Kidney epithelial cell (primary cell): ENCODE measurements at places on chromosomes 6 and 20. TPM values are rescaled to one million over a fixed set of nuclear protein-coding genes. Genes with fewer than 3 reads are reported as not detected.

The ZC2HC1B gene
- not detected in 2 replicates for total RNA-seq

DNA sequence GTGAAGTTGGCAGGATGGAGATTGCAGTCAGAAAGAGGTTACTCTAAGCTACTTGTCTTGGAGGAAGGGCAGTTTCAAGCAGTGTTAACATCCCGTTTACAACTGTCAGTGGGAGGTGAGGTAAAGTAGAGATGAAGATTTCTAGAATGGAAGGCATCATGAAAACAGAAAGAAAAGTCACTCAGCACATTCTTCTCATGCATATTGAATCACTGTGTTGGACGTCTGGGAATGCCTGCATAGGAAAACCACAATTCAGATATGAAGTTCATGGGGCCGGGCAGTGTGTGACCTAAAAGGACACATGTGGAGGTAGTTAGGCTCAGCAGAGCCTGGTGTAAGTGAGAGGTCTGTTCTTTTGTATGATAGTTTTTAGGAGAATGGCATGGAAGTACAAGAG lies 73.5 kb upstream of the LAMP5 start:
- no peak for DNase-seq

- DNase-seq: no peak
Observed at GRCh38 chr6:169158691-169159090, 95.0 kb downstream of the THBS2 start.

The BANF2 gene
- not detected in 2 replicates for total RNA-seq

- no peak for DNase-seq
Observed at GRCh38 chr20:47818996-47819609, 33.8 kb upstream of the SULF2 start.

The NMBR gene
- not detected in 2 replicates for total RNA-seq

The MICB gene
- total RNA-seq: 6.9 and 8.1 TPM in 2 replicates

GRCh38 chr6:28710466-28711191 lies 184.9 kb downstream of the GPX5 start:
- DNase-seq: no peak

- DNase-seq: no peak
Observed at GRCh38 chr20:23507346-23507745, 16.4 kb downstream of the CST8 start.

DNA sequence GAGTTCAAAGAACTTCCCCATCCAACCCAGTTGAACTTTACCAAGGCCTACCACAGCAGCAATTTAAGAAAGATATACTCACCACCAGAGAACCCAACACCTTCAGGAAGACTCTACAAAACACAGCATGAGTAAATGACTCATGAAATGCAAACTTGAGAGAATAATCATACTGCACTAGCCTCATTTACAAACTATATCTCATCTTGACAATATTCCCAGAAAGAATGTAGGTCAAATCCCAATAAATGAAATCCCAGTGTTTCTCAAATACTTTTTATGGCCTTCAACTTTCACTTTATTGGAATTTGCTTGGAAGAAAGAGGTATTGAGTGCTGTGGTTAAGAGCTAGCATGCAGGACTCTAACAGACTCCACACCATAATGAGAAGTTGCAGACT lies 60.0 kb downstream of the FYN start:
- no peak for DNase-seq

DNA sequence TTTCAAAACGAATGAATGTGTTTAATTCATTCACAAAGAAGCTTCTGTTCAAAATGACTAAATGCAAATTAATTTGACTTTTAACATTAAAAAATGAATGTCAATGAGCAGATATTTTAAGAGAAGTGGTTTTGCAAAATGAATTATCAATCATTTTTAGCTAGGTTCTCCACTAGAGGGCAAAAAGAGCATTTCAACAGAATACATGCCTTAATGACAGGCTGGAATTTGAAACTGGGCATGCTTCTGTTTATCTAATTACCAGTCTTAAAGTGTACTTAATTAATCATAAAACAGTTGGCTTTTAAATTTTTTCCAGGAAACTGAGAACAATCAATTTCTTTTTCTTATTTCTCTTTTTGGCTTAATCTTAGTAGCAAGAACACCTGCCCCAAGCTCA lies 63.8 kb upstream of the TINAG start:
- no peak for DNase-seq

- DNase-seq: no peak
Observed at GRCh38 chr20:5863040-5863833, 87.1 kb downstream of the TRMT6 start.

The SAMD3 gene
- 0.07 TPM in 1 of 2 replicates, not detected in the other for total RNA-seq

DNA sequence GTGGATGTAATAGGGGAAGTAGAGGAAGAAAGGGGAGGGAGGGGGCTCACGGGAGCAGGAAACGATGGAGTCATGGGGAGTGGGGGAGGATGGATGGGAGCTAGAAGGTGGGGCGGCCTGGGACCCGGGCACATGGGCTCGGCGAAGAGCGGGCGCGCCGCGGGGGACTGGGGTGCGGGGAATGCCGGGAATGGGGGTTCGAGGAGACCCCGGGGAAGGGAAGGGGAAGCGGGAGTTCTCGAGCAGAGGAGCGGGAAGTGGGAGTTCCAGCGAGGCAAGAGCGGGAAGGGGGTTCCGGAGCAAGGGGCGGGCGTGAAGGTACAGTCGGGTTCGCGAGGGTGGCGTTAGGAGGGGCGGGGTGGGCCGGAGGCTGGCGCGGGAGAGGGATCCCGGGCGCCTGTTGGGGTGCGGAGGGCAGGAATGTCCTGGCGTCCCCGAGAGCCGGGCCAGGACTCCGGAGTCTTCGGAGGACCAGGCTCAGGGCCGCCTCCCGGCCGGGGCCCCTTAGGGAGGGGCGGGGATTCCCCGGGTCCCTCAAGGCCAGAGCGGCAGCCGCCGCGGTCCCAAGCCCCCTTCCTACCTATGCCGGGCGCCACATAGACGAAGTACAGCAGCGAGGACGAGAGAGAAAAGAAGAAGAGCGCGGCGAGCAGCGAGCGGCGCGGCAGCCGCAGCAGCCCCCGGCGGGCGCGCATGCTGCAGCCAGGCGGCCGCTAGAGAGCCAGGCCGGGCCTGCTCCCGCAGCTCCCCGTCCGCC lies 504 bp downstream of the B4GALT5 start:
- no peak for DNase-seq

GRCh38 chr6:74598462-74599393 lies 607.1 kb downstream of the COL12A1 start:
- peak; percentile 45 for DNase-seq

- DNase-seq: no peak
Observed at GRCh38 chr6:142726616-142727015, 218.4 kb downstream of the HIVEP2 start.

GRCh38 chr6:167053895-167054530 lies 54.8 kb downstream of the CEP43 start:
- no peak for DNase-seq

- no peak for DNase-seq
Observed at GRCh38 chr6:60643870-60644269, 1642.2 kb downstream of the KHDRBS2 start.

DNA sequence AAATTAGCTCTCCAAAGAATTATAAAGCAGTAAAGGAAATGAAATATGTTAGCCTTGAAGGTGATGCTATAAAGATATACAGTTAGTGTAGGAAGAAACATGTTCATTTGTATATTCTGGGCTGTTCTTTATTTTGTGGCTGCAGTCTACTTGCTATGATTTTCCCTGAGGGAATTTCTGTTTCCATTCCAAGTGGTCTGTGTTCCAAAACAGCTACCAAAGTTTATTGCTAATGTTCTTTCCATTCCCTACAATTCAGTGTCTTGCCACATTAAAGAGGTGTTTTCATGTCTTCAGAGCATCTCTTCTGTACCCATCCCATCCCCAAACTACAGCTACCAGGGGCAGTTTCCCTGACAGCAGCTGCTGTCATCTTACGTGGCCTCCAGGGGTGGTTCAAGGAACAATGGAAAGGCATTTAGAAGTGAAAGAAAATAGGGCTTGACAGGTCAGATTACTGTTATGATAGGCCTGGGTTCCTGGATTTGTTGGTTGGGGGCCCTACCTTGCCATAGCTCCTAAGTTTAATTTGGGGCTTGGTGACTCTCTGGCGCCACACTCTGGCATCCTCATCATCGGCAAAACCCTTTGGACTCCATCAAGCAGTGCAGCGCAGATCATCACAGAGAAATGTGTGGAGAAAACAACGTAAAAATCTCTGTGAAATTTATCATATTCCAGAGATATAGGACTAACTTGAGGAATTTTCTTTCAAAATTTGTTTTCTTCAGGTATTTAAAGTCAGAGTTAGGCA lies 33.8 kb upstream of the AIG1 start:
- DNase-seq: no peak

DNA sequence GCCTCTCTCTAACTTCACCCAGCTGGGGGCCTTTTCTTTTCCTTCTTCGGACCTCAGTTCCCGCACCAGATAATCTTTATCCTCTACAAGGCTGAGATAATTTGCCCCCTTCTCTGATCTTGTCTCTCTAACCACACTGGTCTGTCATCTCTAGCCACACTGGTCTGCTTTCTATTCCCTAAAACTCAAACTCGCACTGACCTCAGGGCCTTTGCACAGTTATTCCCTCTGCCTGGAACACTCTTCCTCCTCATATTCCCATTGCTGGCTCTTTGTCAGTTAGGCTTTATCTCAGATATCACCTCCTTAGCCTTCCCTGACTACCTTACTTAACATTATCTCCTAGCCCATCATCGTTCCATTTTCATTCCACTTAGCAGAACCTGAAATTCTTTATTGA lies 7.6 kb downstream of the RIMS4 start:
- DNase-seq: no peak

The NOX3 gene
- total RNA-seq: 0.17 TPM in 1 of 2 replicates, not detected in the other

- DNase-seq: no peak
Observed at GRCh38 chr6:29965563-29965872, 23.2 kb downstream of the HLA-A start.

- no peak for DNase-seq
Observed at GRCh38 chr20:18011482-18011881, 42.7 kb downstream of the MGME1 start.

- no peak for DNase-seq
Observed at GRCh38 chr6:43707767-43708166, 20.2 kb upstream of the MRPS18A start.

The CHRNA4 gene
- not detected in 2 replicates for total RNA-seq

The CENPW gene
- total RNA-seq: 4.2 and 5.7 TPM in 2 replicates

DNA sequence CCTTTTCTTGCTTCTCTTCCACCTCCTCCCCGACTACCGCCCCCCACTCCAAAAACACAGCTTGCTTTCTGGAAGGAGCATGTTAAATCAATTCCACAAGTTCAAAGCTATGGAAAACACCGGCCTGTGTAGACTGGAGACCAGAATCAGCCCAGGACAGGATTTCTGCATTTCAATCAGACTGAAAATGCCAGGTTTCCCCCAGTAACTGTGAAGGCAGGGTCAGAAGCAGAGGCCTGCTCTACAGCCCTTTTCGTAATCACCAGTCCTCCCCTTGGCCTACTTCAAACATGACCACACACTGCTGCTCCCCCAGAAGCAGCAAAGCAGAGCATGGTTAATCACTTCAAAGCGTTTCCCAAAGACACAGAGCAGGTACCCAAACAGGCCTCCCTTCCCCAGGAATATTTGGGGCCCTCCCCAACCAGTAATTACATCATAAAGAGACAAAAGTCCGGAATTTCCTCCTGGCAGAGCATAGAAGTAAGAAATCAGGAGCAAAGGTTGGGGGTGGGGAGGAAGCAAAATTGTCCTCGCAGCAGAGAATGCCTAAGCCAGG lies 38.4 kb downstream of the ZMYND8 start:
- DNase-seq: no peak

- DNase-seq: no peak
Observed at GRCh38 chr6:24927985-24928745, 7.6 kb downstream of the RIPOR2 start.

DNA sequence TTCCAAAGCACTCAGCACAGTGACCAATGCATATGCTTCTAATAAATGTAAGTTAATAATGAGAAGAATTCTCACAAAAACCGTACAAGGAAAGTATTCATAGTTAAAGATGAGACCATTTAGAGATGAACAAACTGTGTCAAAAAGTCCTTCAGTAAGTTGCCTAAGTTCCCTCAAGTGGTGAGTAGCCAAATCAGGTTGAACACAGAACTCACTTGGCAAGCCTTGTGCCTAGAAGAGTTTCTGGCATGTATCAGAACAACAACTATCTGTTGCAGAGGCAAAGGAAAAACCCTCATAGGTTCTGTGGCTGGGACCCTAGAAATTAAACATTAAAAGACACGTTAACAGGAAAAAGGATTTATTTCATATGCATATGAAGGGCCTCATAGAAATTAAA lies 129.6 kb upstream of the DOK5 start:
- no peak for DNase-seq

GRCh38 chr6:159062564-159062945 lies 17.8 kb upstream of the TAGAP start:
- DNase-seq: no peak

The AGER gene
- 0.25 and 2.7 TPM in 2 replicates for total RNA-seq

- DNase-seq: no peak
Observed at GRCh38 chr6:83505356-83505755, 7.0 kb upstream of the PRSS35 start.

The BTN1A1 gene
- total RNA-seq: not detected in 2 replicates

- DNase-seq: no peak
Observed at GRCh38 chr6:169976301-169977081, 225.1 kb downstream of the ERMARD start.
